Stimulated activated CD8-positive, alpha-beta memory T cell treated with anti-CD3 and anti-CD28 coated beads, Interleukin-15, amount 100 ng/mL, for 48 hours (primary cell): ENCODE measurements at places on chromosomes 2 and 18.

- no peak for DNase-seq
Measured at GRCh38 chr2:232478571-232479340, 8.9 kb downstream of the ECEL1 start.

DNA sequence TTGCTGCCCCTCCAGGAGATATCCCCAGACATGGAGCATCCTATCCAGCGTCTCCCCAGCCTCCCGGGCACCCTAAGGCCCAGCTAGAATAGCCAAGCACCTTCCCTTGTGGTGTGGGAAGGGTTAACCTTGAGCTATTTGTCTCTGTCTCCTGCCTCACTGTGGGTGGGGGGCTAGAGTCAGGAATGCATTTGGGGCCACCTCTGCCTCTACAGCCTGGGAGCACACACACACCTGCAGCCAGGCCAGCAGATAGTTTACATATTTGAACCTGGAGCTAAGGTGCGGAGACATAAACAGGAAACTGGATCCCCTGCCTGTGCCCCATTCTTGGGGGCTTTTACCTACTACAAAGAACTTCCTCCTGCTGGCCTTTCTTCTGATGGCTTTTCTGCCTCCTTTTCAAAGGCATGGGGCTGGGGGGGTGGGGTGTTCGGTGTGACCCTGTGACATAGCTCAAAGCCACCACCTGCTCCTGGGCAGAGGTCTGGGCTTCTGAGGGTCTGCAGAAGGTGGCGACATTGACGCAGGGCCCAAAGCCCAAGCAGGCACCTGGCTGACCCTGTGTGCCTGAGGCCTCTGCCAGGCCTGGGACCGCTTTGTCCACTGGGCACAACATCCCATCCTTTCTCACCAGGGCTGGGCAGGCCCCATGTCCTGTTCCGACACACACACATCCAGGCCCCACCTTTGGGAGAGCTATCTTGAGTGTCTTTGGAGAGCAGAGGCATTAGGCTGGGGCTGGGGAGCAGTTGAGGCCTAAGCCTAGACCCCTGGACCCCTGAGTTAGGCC lies 34.2 kb downstream of the EMX1 start:
- no peak for DNase-seq

- DNase-seq = no peak
Measured at GRCh38 chr2:152676461-152676860, 40.8 kb downstream of the PRPF40A start.

GRCh38 chr18:70683263-70683662 lies 394.4 kb downstream of the SOCS6 start:
- no peak for DNase-seq

DNA sequence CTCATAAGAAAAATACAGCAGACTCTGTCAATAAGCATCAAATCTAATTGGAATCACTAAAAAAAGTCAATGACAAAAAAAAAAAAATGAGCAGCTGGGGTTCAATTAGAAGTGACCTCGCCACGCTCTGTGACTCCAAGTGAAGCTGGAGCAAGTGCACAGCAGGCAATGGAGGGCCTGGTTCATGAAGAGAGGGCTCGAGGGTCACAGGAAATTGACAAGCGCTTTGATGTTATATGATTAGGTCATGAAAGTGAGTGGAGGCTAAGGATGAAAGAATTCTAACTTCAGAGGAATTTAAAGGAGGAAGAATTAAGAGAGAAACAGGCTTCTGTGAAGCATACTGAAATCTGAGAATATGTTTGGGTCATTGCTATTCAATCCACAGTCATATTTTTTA lies 85.4 kb upstream of the TMEM18 start:
- no peak for DNase-seq

DNA sequence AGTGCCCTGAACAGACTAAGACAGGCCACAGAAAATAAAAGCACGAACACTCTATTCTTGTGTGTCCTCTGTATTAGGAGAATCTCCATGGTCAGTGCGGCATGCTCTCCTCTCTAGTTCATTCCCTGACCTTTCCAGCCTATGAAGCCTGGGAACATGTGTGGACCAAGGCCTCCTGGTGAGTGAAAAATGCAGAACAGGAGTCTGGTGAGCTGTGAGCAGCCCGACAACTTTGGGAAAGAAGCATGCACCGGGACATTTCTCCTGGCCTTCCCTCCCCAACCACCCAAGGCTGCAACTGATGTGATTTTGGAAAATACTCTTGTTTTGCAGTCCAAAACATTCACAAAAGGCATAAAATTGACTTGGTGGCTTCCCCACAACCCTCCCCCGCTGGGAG lies 878.3 kb upstream of the ID2 start:
- no peak for DNase-seq

GRCh38 chr2:129606496-129607270 lies 372.8 kb upstream of the RAB6C start:
- no peak for DNase-seq

- no peak for DNase-seq
Measured at GRCh38 chr2:50963734-50964133, 68.2 kb downstream of the NRXN1 start.

- DNase-seq = no peak
Measured at GRCh38 chr2:240622531-240623235, 2.6 kb upstream of the GPR35 start.

DNA sequence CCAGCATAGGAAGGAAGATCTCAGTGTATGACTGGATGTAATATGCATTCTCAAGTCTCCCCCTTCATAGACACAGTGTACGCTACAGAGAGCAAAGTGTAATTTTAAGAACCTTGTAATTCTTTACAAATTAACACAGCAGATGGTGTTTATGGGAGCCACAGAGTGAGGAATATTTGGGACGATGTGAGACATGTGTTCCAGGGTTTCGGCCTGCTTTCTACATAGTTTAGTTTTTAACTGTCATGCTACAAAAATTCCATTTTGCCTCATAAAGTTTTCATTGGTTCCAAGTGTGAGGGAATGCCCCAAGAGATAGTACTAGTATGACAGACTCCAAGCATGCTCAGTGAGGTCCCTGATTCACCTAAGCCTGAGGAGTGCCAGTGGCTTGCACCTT lies 76.2 kb upstream of the LRRTM1 start:
- DNase-seq = no peak

DNA sequence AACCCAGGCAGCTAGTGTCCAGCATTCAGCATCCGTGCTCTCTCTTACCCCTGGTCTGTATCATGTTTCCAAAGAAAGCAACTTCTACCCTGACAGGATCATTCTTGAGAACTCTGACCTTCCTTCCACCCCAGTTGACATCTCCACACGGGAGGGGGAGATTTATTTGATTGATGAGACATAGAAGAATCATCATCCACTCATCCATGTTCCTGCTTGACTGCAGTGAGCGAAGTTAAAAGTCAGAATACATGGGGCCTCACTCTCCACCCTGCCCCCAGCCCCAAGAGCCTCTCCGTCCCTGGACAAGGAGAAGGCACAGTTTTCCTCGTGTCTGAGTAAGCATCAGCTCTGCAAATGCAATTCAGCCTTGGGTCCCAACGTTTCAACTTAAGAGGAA lies 356.0 kb upstream of the TNP1 start:
- no peak for DNase-seq

- no peak for DNase-seq
Measured at GRCh38 chr2:126921066-126921465, 22.4 kb downstream of the TEX51 start.

- no peak for DNase-seq
Measured at GRCh38 chr2:127943186-127943585, 57.4 kb upstream of the AMMECR1L start.

- DNase-seq = no peak
Measured at GRCh38 chr2:190053426-190053825, 9.1 kb downstream of the MSTN start.
